HCEC 1CT (cell line): ENCODE measurements at places on chromosomes 12 and 14.

- no peak for DNase-seq
These were observed 20.3 kb downstream of the TMEM253 start for GRCh38 chr14:21121122-21121521.

DNA sequence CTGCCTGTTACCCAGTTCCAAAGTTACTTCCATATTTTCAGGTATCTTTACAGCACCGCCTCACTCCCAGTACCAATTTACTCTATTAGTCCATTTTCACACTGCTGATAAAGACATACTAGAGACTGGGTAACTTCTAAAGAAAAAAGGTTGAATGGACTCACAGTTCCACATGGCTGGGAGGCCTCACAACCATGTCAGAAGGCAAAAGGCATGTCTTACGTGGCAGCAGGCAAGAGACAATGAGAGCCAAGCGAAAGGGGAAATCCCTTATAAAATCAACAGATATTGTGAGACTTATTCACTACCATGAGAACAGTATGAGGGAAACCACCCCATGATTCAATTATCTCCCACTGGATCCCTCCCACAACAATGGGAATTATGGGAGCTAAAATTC lies 9.8 kb downstream of the AREL1 start:
- no peak for DNase-seq

DNA sequence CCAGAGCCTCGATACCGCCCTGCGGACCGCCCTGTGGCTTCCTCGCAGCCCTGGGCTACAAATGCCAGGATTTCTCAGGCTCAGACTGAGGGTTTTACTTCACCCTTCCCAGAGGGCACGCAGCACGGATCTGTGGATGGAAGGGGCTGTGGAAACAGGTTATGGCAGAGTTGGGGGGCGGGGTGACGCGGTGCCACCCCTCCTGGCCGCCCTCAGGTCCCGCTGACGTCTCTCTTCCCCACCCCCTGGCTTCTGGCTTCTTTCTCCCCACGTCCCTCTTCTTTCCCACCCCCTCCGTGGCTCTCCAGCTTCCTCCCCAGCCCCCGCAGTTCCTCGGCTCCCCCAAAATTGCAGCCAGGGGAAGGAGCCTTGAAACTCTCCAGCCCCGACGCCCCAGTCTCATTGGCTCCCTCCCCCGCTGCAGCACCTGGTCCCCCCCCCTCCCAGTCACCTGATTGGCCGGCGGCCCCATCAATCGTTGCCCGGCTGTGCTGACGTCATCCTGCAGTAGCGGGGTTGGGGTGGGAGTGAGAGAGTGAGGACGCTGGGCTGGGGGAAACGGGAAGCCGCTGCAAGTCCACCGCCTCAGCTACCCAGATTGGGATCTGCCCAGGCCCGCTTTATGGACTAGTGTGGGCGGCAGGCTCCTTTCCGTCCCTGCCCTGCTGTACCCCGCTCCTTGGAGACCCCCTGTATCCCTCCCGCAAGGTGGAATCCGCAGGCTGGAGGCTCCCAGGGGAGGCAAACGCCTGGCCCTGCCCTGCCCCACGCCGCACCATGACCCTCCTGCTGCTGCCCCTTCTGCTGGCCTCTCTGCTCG lies at the start of gene CLSTN3:
CLSTN3 (plus strand) TSS at position 500 of the 820 bp plus-strand sequence; CDS start at position 778, 278 bp downstream.
- peak; percentile 64 for DNase-seq

GRCh38 chr14:99255621-99256482 lies 16.1 kb downstream of the BCL11B start:
- no peak for DNase-seq

DNA sequence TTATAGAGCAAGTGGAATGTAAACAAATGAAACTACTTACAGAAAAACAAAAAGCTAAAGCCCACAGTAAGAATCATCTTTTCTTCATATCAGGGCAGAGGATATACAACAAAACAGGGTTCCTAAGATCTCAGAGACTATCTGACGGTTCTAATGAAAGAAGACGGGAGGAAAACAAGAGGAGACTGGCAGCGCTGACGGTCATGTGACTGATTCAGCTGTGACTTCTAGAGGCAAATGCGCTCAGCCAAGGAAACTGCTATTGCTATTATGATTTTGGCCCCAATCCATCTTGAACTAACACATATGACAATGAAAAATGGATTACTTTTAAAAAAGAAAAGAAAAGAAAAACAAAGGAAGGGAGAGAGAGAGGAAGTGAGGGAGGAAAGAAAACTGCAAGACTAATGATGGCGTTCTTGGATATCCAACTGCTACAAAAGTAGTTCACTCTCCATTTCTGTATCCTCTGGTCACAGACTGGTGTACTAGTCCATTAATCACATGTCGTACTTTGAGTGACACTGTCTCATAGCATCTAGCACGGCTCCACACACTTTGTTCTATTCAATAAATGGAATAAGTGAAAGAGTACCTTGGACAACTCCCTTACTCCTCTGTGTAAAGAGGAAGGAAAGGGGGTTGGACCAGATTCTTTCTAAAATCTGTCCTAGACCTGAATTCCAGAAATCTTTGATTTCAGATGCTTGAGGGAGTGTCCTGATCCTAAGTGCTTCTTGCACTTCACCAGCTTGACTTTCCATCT lies 119.3 kb downstream of the DAD1 start:
- no peak for DNase-seq

GRCh38 chr12:69936766-69937165 lies 111.7 kb downstream of the MYRFL start:
- no peak for DNase-seq

- no peak for DNase-seq
These were observed 266.2 kb downstream of the TMTC2 start for GRCh38 chr12:82952946-82953345.

DNA sequence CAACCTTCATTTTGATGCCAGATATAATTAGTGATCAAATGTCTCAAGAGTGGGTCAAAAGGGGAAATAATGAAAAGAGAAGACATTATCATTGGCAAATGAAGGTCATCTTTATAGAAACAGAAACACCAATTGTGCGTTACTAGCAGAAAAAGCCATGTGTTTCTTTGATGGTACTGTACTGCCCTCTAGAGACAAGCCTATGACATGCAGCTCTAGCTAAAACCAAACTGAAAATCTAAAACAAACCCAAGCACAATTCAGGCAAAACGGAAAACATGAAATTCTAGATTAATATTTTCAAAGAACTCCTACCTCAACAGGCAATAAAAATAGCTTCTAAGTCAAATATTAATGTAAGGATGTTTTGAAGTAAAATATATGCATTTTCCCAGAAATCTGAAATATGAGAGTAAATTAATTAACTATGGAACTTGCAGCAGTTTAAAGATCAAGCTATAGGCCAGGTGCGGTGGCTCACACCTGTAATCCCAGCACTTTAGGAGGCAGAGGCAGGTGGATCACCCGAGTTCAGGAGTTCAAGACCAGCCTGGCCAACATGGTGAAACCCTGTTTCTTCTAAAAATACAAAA lies 115.4 kb downstream of the KLHL28 start:
- DNase-seq, result peak; percentile 30

DNA sequence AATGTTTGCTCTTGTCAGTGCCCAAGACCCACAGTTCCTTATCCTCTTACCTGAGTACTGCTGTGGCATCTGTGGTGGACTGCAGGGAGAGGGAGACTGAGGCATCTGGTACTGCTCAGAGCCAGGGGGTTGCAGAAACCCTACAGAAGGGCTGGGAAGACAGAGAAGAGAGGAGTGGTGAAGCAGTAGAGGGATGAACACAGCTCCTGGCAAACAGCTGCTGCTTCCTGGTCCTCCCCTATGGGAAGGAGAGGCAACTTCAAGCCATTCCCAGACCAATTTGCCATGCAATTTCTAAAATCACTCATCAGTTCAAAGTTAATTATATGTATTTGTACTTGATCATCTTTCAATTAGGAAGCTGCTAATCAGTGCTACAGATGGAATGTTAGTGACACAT lies 15.7 kb upstream of the STAC3 start:
- no peak for DNase-seq

DNA sequence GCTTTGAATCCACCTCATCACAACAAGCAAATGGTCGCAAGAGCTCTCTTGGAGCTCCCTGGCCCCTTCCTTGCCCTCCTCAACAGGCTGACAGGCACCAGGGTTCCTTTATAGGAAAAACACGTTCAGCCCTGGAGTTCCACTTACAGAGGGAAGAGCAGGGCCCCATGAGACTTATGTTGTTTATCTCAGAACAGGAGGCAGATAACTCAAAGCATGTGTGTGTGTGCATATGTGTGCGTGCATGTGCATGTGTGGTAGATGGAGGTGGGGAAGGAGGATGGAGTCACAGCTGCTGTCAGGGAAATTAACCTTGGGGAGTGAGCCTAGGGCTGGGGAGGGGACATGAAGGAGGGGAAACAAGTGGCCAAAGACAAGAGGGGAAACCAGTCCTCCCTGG lies 138.1 kb downstream of the DPF3 start:
- DNase-seq, result no peak

- DNase-seq, result no peak
These were observed 54.6 kb upstream of the ATXN7L3B start for GRCh38 chr12:74483057-74483456.

GRCh38 chr14:69882915-69883314 lies 3.7 kb downstream of the SMOC1 start:
- no peak for DNase-seq

DNA sequence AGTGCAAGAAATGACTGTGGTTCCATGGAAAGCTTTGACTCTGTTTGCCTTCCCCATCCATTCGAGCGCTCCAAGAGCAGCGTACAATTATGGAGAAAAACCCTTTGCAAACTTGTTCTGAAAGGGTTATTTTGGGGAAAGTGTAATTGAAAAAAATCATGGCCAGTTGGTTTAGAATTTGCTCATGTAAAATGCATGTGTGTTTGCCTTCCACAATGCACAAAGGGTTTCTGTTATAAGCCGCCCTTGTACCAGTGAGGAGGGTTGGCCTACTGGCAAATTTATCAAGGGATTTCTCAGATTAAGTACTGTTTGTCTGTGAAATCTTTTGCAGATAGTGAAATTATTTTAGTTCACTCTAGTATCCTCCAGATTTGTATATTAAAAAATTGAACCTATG lies 62.7 kb upstream of the PELI2 start:
- no peak for DNase-seq

GRCh38 chr12:13948621-13949020 lies 32.8 kb downstream of the GRIN2B start:
- no peak for DNase-seq

DNA sequence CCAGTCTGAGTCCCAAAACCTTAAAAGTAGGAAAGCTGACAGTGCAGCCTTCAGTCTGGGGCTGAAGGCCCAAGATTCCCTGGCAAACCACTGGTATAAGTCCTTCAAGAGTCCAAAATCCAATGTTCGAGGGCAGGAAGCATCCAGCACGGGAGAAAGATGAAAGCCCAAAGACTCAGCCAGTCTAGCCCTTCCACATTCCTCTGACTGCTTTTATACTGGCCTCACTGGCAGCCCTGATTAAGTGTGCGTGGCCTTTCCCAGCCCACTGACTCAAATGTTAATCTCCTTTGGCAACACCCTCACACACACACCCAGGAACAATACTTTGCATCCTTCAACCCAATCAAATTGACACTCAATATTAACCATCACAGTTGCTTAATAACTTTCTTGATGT lies 372.1 kb upstream of the CCDC196 start:
- DNase-seq, result no peak

- no peak for DNase-seq
These were observed 26.5 kb upstream of the SMOC1 start for GRCh38 chr14:69852531-69853321.

DNA sequence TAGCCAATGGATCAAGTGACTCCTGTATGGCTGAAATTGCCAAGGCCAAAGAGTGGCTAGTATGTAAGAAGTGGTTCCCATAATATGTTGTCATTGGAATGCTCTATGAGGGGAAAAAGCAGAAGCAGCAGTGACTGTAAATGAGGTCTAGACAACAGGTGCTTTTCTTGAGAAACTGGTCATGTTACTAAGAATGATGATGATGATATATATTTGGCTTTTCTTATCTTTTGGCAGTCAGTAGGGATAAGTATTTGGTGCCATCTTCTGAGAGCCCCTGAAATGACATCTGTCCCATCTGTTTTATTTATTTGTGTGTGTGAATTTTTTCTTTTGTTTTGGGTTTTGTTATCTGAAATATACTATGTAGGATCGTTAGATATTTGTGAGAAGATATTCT lies 141.7 kb downstream of the SYT1 start:
- DNase-seq, result peak; percentile 25
